ENCODE measurements at places on chromosomes 3 and 15.

GRCh38 chr3:25723802-25724201 lies 59.1 kb upstream of the TOP2B start:
- no peak for DNase-seq

- no peak for DNase-seq
Measured at GRCh38 chr3:57331078-57331610, 38.7 kb upstream of the ASB14 start.

DNA sequence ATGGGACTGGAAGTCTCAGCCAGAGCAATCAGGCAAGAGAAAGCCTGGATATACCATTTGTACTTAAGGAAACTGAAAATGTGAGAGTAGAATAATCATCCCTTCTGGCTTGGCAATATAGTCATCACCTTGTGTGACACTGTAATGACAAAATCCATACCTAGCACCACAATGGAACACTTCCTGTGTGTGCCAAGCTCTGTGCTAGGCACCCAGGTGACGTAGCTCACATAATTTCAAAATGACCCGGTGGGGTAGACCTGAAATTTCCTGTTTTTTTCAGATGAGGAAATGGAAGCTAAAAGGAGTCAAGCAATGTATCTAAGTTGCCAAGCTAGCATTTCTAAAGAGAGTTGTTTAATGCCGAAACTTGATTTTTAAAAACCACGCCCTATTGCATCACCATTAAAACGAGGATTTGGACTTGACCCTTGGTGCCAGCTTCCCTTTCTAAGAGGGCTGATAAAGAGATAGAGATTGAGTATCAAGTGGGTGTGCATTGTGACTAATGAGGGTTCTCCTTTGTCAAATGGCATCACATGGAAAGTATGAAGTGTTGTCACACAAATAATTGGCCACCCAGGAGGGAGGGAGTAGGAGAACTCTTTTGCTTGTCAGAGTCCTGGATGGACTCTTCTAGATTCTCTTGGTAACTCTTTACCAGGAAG lies 141.3 kb upstream of the PDZRN3 start:
- DNase-seq, result no peak

- no peak for DNase-seq
Measured at GRCh38 chr3:58238830-58239229, 1.2 kb downstream of the ABHD6 start.

DNA sequence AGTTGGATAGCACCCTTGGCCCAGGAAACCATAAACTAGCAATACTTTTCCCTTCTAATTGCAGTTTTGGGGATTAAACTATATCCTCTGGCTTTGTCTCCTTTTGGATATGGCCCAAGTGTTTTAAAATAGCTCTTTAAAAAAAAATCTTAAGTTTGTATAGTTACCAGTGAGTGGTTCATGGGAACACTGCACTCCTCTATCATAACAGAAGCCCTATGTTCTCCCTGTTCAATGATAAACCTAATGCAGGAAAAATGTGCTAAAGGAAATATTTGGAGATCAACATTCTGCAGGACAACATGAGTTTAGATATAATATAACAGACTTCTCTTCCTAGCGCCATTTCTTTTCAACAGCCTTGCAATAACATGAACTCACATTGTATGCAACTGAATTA lies 13.1 kb downstream of the MRPL47 start:
- no peak for DNase-seq

- DNase-seq, result no peak
Measured at GRCh38 chr15:44308415-44308814, 19.9 kb downstream of the GOLM2 start.

- DNase-seq, result no peak
Measured at GRCh38 chr15:62850791-62851291, 191.7 kb upstream of the TPM1 start.

DNA sequence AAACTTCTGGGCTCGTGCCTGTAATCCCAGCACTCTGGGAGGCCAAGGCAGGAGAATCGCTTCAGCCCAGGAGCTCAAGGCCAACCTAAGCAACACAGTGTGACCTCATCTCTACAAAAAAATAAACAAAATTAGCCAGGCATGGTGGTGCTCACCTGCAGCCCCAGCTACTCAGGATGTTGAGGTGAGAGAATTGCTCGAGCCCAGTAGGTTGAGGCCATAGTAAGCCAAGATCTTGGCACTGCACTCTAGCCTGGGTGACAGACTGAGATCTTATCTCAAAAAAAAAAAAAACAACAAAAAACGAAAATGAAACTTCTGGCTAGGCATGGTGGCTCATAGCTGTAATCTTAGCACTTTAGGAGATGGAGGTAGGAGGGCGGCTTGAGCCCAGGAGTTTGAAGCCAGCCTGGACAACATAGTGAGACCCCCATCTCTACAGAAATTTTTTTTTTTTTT lies 53.7 kb downstream of the PIK3CB start:
- peak; percentile 80 for DNase-seq

GRCh38 chr3:45686850-45687249 lies 2.3 kb upstream of the SACM1L start:
- DNase-seq, result no peak

GRCh38 chr15:49823987-49824774 lies 203.3 kb downstream of the DTWD1 start:
- no peak for DNase-seq
